Activated CD4-positive, alpha-beta memory T cell treated with anti-CD3 and anti-CD28 coated beads for 36 hours (primary cell): ENCODE measurements at places on chromosomes 5 and 9.

- peak; percentile 65 for DNase-seq
Measured at GRCh38 chr9:3385871-3386270, 139.9 kb downstream of the RFX3 start.

- DNase-seq: peak; percentile 67
Measured at GRCh38 chr5:151264113-151264512, 11.1 kb downstream of the GM2A start.

DNA sequence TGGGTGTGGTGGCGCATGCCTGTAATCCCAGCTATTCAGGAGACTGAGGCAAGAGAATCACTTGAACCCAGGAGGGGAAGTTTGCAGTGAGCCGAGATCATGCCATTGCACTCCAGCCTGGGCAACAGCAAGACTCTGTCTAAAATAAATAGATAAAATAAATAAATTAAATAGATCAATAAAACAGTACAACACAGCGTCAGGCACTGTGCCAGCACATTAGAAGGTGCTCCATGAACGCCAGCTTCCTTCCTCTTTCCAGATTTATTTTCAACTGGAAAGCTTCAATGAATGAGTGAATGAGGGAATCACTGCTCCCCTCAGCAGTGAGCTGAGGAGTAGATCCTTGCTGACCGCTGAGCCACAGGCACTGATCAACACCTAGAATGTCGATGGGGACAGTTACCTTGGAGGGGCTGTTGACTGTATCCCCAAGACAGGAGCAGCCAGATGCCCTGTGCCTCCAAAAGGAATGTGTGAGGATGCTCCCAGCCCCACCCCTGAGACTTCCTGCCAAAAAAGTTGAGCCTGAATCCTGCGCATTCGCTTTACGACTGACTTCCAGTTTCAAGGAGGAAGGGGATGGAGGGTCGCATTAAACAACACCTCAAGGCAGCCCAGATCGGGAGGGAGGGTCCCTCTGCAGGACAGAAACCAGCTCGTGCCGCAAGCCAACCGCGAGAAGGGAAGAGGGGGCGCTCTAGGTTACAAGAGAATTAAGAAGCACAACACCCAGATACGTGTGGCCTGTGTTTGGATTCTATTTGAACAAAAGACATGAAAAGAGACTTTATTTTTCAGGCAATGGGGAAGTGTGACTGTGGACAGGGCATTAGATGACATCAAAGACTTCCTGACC, 54.0 kb upstream of the CNOT6 start:
- DNase-seq: no peak

DNA sequence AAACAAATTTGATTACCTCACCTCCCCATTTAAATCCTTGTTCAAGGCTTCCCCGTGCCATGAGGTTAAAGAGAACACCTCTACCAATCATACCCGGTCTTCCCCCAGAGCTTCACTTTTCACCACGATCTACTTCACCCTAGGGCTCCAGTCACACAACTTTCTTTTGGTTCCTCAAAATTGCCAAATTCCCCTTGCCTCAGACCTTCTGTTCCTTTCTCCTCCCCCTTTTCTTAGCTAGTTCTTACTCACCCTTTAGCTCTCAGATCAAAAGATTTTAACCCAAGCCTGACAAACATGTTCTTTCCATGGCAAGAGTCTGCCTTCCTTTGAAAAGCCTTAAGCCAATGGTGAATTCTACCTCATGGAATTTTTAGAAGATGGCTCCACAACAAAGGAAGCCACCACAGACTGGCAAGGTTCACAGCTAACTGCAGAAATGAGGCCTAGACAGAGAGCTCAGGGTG, 56.7 kb downstream of the MAPKAP1 start:
- peak; percentile 42 for DNase-seq

GRCh38 chr5:122999947-123000563, 36.5 kb downstream of the PPIC start:
- DNase-seq: peak; percentile 60

DNA sequence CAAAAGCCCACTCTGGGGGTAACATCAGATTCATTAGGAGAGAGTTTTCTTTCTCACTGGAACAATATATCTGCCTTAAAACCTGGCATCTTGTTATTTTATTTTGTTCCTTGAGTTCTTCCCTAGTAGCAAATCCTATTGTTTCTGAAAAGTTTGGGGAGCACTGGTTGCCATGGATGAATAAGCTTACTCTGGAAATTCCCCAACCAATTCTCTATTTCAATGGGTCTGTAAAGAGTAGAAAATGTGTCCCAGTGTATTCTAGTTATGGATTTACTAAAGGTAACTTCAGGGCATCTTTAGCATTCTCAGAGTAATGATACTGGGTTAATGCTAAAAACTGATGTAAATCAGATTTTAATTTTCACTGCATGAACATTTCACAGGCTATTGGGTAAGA, 94.2 kb upstream of the S1PR3 start:
- DNase-seq: no peak

DNA sequence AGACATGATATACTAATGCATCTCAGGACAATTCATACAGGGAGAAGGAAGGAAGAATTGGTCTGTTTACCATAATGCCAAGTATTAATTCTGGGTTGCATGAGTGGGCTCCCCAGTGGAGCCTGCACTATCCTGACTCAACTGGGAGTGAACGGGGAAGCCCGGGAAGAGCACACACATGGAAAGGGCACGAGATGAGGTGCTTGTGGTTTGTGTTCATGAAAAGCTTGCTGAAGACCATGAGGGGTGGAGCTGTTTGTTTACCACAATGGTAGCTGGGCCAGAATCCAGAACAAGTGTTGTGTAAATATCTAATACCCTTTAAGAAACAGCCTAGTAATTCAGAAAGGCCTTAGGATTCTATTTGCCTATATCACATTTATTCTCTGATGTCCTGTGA, 44.6 kb downstream of the POC5 start:
- DNase-seq: no peak

- DNase-seq: no peak
Measured at GRCh38 chr9:1311462-1312042, 261.4 kb downstream of the DMRT2 start.
